Activated T-helper 2 cell treated with anti-CD3 and anti-CD28 coated beads, Interferon-gamma antibody, Interleukin-2, Interleukin-4, amounts not matched to agents 10 μg/mL and 5 μg/mL and 100 μg/mL, durations not matched to agents 14 hours and 24 hours and 36 hours (primary cell): ENCODE measurements at places on chromosomes 16 and 17. TPM values are rescaled to one million over a fixed set of nuclear protein-coding genes. Genes with fewer than 3 reads are reported as not detected.

The TBC1D3 gene
- total RNA-seq = not detected in 2 replicates

The SGCA gene
- 0.41 and 0.48 TPM in 2 replicates for total RNA-seq

The MAP2K6 gene
- 3.1 and 3.6 TPM in 2 replicates for total RNA-seq

The TBX4 gene
- not detected in 2 replicates for total RNA-seq

GRCh38 chr16:89575247-89576152 is at the start of gene CPNE7:
Gene CPNE7, plus strand, starts transcription at chr16:89575758. Its CDS starts 140 bp downstream, at chr16:89575898.
- no peaks in the 10 kb centered on the region for H3K36me3 ChIP-seq
- H3K4me1 ChIP-seq = peaks cover 2% of the 10 kb centered on the region
- peaks cover 15% of the 10 kb centered on the region for H3K27me3 ChIP-seq

- no peaks in the 10 kb centered on the region for H3K27me3 ChIP-seq
- DNase-seq = no peak
- no peaks in the 10 kb centered on the region for H3K36me3 ChIP-seq
- H3K4me1 ChIP-seq = no peaks in the 10 kb centered on the region
- no peak overlapping the region for H3K4me3 ChIP-seq
These were observed 14.9 kb downstream of the CEP131 start for GRCh38 chr17:81207610-81208581.

DNA sequence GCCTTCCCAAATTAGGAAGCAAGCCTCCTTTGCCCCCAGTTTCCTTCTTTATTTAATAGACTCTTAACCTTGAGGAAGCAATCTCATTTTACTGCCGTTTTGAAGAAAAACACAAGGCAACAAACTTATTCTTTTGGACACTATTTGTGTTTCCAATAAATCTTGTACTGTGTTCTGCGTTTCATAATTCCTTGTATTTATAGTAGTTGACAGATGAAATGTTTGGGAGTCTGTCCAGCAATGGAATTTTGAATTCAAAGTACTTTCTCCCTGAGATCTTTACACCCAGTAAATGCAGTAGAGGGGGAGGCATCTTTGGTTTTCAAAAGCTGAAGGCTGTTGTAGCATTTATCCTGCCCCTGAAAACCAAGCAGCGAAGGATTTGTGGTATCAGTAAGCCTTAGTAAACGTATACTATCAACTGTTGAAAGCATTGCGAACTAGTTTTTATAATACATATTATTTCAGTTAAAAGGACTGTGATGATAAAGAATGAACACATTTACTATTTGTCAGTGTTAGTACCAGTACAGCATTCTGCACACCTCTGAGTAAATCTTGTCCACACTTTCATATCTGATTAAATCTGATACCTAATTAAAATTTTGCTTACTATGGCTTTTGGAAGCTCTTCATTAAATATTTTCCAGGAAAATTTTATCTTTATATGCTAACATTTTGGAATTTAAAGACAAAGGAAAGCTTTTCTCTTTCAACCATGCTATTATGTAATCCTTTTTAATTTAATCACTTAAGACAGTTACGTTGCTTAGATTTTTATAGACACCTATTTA is 83.1 kb downstream of the TNRC6C start:
- peak overlapping the region; percentile 58 for H3K4me3 ChIP-seq
- H3K27ac ChIP-seq = no peak overlapping the region
- H3K27me3 ChIP-seq = no peaks in the 10 kb centered on the region
- no peak for DNase-seq
- peaks cover 23% of the 10 kb centered on the region for H3K36me3 ChIP-seq

DNA sequence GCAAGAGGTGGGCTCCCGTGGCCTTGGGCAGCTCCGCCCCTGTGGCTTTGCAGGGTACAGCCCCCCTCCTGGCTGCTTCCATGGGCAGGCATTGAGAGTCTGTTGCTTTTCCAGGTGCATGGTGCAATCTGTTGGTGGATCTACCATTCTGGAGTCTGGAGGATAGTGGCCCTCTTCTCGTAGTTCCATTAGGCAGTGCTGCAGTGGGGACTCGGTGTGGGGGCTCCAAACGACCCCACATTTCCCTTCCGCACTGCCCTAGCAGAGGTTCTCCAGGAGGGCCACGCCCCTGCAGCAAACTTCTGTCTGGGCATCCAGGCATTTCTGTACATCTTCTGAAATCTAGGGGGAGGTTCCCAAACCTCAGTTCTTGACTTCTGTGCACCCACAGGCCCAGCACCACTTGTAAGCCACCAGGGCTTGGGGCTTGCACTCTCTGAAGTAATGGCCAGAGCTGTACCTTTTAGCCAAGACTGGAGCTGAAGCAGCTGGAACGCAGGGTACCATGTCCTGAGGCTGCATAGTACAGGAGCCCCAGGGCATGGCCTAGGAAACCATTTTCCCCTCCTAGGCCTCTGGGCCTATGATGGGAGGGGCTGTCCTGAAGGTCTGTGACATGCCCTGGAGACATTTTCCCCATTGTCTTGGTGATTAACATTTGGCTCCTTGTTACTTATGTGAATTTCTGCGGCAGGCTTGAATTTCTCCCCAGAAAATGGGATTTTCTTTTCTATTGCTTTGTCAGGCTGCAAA is 6.0 kb downstream of the PRKAR1A start:
- H3K27ac ChIP-seq = no peak overlapping the region
- H3K4me1 ChIP-seq = peaks cover 51% of the 10 kb centered on the region
- no peak overlapping the region for H3K4me3 ChIP-seq
- H3K27me3 ChIP-seq = no peaks in the 10 kb centered on the region

DNA sequence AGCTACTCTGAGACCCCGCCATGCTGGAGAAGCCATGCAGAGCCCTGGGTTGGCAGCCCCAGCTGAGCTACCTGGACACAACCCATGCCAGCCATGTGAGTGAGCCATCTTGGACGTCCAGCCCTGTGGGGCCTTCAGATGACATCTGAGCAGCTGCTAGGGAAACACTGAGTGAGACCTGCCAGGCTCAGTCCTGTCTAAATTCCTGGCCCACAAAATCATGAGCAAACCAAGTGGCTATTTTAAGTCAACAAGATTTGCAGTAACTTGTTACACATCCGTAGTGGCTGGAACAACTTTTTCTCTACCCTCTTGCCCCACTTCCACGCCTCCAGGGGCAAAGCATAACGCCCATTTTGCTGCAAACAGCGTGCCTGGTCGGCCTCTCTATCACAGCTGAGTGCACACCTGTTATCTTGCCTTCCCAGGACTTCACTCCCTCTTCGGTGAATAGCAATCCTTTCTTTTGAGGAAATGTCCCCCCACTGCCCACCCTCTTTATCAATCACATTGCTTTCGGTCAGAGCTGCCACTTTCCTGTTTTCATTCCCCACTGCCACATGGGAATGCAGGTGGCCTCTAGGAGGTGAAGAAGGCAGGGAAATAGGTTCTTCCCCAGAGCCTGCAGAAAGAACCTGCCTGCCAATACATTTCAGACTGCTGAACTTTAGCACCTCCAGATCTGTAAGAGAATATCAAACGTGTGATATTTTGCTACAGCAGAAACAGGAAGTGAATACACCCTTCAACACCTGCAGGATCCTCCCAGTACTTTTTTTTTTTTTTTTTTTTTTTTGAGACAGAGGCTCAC is 7.4 kb upstream of the SCIMP start:
- DNase-seq = no peak
- H3K27ac ChIP-seq = no peak overlapping the region
- H3K27me3 ChIP-seq = no peaks in the 10 kb centered on the region
- H3K36me3 ChIP-seq = no peaks in the 10 kb centered on the region
